Activated CD8-positive, alpha-beta memory T cell treated with anti-CD3 and anti-CD28 coated beads, Interleukin-2, amount 10 ng/mL, durations not matched to agents 7 days and 5 days (primary cell): ENCODE measurements at places on chromosomes 11 and 22. TPM values are rescaled to one million over a fixed set of nuclear protein-coding genes. Genes with fewer than 3 reads are reported as not detected.

ANO9 gene
- 79.4 TPM for total RNA-seq

OR8B4 gene
- total RNA-seq = not detected

SCT gene
- not detected for total RNA-seq

C11orf16 gene
- not detected for total RNA-seq

PLEKHB1 gene
- 10.6 TPM for total RNA-seq

GAS2 gene
- total RNA-seq = 1.3 TPM

CDC42EP2 gene
- total RNA-seq = 1.4 TPM

LAYN gene
- total RNA-seq = 5.6 TPM

ACTN3 gene
- total RNA-seq = not detected

CSTPP1 gene
- total RNA-seq = 18.2 TPM

PIM3 gene
- 79.7 TPM for total RNA-seq

RAB1B gene
- 146 TPM for total RNA-seq

SPON1 gene
- not detected for total RNA-seq

FAM180B gene
- not detected for total RNA-seq

FOSL1 gene
- 2.7 TPM for total RNA-seq

BIRC3 gene
- 46.4 TPM for total RNA-seq

GALNT18 gene
- total RNA-seq = 0.32 TPM

INSC gene
- 0.49 TPM for total RNA-seq

HOATZ gene
- not detected for total RNA-seq

ART1 gene
- not detected for total RNA-seq

CHRNA10 gene
- 2.7 TPM for total RNA-seq

SMIM35 gene
- total RNA-seq = 4.0 TPM

RCOR2 gene
- total RNA-seq = 0.47 TPM

FADS3 gene
- 2.6 TPM for total RNA-seq

CYP2D6 gene
- total RNA-seq = 2.5 TPM

DEUP1 gene
- not detected for total RNA-seq

CRYBA4 gene
- 0.38 TPM for total RNA-seq

LAMTOR1 gene
- total RNA-seq = 66.5 TPM

PRDM11 gene
- 2.5 TPM for total RNA-seq

SPDYC gene
- total RNA-seq = not detected

GRM5 gene
- not detected for total RNA-seq

PVALB gene
- not detected for total RNA-seq

FAM227A gene
- 0.40 TPM for total RNA-seq

SLC17A6 gene
- not detected for total RNA-seq

ENTHD1 gene
- total RNA-seq = 0.41 TPM

GLYATL2 gene
- not detected for total RNA-seq

PEX26 gene
- 46.8 TPM for total RNA-seq

FAM118B gene
- total RNA-seq = 14.7 TPM

MUC2 gene
- not detected for total RNA-seq

TNRC6B gene
- total RNA-seq = 40.0 TPM

TMEM123 gene
- total RNA-seq = 242 TPM

SPTBN2 gene
- total RNA-seq = 0.52 TPM

SLC37A2 gene
- 1.1 TPM for total RNA-seq

KIRREL3 gene
- total RNA-seq = not detected

DDX25 gene
- total RNA-seq = not detected

CASP5 gene
- total RNA-seq = not detected

OR5P2 gene
- not detected for total RNA-seq

POU2AF3 gene
- total RNA-seq = not detected

LRP4 gene
- total RNA-seq = 0.16 TPM

CD44 gene
- 212 TPM for total RNA-seq

RAG2 gene
- total RNA-seq = not detected

SLC22A8 gene
- total RNA-seq = not detected
